ENCODE measurements at places on chromosomes 3 and 15. TPM values are rescaled to one million over a fixed set of nuclear protein-coding genes. Genes with fewer than 3 reads are reported as not detected.

CDHR4 gene
- not detected for total RNA-seq

ISLR2 gene
- 1.9 TPM for total RNA-seq

MUC4 gene
- not detected for total RNA-seq

DNA sequence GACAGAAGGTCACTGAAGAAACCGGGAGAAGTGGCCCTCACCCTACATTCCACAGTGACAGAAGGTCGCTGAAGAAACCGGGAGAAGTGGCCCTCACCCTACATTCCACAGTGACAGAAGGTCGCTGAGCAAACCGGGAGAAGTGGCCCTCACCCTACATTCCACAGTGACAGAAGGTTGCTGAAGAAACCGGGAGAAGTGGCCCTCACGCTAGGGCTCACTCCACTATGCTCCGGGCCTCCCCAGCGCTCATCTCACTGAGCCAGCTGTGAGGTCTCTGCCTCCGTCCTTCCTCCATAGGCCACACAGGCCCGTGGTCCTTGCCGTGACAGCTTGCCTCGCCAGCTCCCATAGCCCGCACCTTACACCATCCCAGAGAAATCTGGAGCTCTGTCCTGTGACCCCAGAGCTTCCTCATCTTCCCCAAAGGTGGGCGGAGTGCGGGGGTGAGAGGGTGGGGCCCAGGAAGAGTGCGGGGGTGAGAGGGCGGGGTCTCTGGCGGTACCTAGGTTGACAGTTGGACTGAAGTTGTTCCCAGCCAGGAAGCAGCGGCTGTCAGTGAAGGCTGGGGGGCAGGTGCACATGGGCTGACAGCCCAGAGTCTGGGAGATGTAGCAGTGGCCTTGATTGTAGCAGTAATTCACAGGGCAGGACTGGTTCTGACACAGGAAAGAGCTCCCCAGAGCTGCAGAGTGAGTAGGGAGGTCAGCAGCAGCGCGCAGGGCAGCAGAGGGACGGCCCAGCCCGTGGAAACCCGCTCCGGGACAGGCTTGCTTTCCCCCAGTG is 32.0 kb downstream of the MUC20 start:
- H3K27me3 ChIP-seq, result peaks cover 44% of the 10 kb centered on the region
- no peaks in the 10 kb centered on the region for H3K36me3 ChIP-seq
- no peak overlapping the region for H3K27ac ChIP-seq

DNA sequence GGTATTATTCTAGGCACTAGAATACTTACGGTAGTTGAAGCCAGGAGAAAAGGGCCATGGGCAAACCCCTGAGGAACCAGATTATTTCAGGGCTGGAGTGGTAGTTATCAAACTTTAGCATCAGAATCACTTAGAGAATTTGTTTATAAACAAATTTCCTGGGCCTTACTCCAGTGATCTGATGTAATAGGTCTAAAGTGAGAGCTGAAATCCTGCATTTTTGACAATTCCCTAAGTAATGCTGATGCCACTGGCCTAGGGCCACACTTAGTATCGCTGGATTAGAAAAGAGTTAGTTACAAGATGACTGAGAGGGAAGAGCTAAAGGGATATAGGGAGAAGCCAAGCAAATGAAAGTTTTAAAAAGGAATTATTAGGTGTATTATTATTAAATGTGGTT is 412.5 kb upstream of the THRB start:
- H3K4me1 ChIP-seq, result no peaks in the 10 kb centered on the region
- H3K27ac ChIP-seq, result no peak overlapping the region
- no peak overlapping the region for H3K4me3 ChIP-seq
- no peaks in the 10 kb centered on the region for H3K36me3 ChIP-seq
- H3K27me3 ChIP-seq, result no peaks in the 10 kb centered on the region

DNA sequence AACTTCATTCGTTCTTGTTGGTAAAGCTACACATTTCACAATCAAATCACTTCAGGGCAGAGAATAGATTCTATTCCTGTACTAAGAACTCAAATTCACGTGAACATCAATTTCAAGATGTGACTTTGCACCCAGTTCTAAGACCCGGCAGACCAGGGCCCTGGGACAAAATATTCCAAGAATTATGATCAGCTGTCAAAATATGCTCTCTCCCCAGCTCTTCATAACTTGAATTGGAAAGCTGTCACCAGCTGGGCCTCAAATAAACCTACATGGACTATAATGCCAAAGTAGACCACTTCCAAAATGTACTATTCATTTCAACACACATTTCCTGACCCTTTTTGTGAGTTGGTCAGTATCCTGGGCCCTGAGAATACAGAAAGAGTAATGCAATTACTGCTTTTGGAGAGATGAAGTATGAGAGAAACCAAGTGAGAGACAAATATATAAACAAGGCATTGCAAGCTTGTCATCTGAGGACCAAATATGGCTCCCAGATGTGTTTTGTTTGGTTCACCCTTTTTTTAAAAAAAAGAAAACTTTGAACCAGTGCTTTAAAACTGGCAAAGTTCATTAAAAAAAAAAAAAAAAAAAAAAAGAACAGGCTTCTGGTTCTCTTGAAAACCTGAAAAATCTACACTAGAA is 14.9 kb downstream of the MAGI1 start:
- H3K27me3 ChIP-seq, result no peaks in the 10 kb centered on the region
- no peak overlapping the region for H3K4me3 ChIP-seq
- no peaks in the 10 kb centered on the region for H3K36me3 ChIP-seq
- H3K27ac ChIP-seq, result no peak overlapping the region

DNA sequence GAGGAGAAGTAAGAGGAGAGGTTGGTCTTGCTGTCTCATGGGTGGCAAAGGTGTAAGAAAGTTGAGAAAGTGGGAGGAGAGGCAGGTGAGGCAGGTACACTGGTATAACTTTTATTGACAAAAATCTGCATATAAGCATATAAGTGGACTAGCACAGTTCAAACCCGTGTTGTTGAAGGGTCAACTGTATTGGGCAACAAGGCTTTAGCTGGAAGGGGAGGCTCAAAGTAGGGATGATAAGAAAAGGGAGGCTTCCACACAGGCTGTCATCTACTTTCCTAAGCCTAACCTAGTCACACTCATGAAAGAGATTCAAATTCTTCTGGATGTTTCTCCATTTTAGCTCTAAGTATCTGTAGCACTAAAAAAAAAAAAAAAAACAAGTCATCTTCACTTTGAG is 188.1 kb upstream of the SEMA6D start:
- H3K27me3 ChIP-seq, result no peaks in the 10 kb centered on the region
- H3K27ac ChIP-seq, result no peak overlapping the region
- no peak overlapping the region for H3K4me3 ChIP-seq
- no peaks in the 10 kb centered on the region for H3K36me3 ChIP-seq

DNA sequence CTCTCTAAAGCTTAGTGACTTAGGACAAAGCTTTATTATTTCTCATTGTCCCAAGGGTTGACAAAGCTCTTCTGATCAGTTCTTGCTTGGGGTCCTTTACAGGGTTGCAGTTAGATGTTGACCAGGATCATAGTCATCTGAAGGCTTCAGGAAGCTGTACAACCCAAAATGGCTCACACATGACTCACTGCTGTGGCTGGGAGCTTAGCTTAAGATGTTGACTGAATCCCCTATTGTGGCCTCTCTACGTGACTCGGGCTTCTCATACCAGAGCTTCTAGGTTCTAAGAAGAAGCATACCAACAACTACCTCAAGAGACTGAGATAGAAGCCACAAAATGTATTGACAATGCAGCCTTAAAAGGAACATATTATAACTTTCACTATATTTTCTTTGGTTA is 569.6 kb upstream of the ROBO2 start:
- H3K4me1 ChIP-seq, result no peaks in the 10 kb centered on the region
- no peaks in the 10 kb centered on the region for H3K27me3 ChIP-seq
- H3K27ac ChIP-seq, result no peak overlapping the region
- DNase-seq, result no peak
- no peak overlapping the region for H3K4me3 ChIP-seq

GRCh38 chr3:42377681-42378080 is 32.7 kb downstream of the LYZL4 start:
- H3K36me3 ChIP-seq, result no peaks in the 10 kb centered on the region
- no peaks in the 10 kb centered on the region for H3K27me3 ChIP-seq
- no peak for DNase-seq
- no peak overlapping the region for H3K27ac ChIP-seq

DNA sequence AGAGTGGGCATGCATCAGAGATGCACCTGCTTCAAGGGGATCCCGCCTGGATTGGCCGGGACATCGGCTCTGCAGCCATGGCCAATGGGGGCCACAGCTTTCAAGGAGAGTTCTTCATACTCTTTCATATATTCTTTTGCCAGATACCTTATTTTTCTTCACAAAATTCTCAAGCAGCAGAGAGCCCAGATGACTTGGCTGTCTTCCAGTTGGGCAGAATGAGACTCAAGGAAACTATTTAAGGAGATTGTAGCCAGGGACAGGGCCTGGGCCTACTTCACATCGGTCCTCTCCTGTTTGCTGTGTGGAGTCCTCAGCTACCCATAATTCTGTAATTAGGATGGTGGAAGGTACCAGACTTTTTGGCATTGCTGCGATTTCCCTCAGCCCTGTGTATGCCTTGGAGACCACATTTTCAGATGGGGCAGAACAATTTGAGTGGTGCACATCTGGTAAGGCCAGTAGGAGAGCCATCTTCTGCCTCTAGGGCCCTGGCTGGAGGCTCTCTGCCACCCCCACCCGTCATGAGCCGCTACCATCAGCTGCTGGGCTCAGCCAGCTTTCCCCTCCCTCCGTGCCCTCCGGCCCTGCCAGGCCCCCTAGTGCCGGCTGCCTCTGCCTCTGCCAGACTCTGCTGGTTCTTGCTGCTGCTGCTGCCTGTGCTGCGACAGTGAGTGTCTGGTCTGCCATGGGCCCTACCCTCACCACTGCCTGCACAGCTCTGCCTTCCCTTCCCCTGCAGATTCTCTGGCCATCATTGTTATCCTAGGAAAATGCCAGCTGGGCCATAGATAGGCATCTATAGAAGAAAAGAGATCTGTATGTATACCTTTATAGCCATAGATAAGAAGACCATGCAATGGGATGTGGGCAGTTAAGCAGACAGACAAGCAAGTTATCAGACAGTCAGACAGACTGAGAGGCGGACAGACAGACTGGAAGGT is 6.7 kb downstream of the PLIN1 start:
- H3K36me3 ChIP-seq, result no peaks in the 10 kb centered on the region
- H3K4me1 ChIP-seq, result no peaks in the 10 kb centered on the region
- no peak overlapping the region for H3K4me3 ChIP-seq
- no peak overlapping the region for H3K27ac ChIP-seq

- H3K27me3 ChIP-seq, result no peaks in the 10 kb centered on the region
- DNase-seq, result peak; percentile 87
- peak overlapping the region; percentile 99 for H3K27ac ChIP-seq
- peaks cover 8% of the 10 kb centered on the region for H3K36me3 ChIP-seq
- peaks cover 52% of the 10 kb centered on the region for H3K4me1 ChIP-seq
Observed at GRCh38 chr3:160564949-160565441, 376 bp downstream of the KPNA4 start.

DNA sequence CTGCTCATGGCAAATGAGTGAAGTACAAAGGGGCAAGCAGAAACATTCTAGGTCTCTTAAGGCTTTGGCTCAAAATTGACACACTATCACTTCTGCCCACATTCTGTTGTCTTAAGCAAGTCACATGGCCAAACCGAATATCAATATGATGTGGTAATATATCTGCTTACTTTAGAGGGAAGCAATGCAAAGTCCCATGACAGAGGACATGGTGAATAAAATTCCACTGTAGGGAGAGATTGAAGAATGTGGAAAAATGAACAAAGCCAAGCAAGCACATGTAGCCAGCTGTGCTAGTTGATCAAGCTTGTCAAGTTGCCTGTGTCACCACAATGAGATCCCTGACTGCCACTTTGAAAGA is 11.2 kb upstream of the TBC1D5 start:
- no peaks in the 10 kb centered on the region for H3K27me3 ChIP-seq
- H3K36me3 ChIP-seq, result no peaks in the 10 kb centered on the region
- H3K27ac ChIP-seq, result peak overlapping the region; percentile 56
- H3K4me3 ChIP-seq, result no peak overlapping the region
- no peak for DNase-seq

DNA sequence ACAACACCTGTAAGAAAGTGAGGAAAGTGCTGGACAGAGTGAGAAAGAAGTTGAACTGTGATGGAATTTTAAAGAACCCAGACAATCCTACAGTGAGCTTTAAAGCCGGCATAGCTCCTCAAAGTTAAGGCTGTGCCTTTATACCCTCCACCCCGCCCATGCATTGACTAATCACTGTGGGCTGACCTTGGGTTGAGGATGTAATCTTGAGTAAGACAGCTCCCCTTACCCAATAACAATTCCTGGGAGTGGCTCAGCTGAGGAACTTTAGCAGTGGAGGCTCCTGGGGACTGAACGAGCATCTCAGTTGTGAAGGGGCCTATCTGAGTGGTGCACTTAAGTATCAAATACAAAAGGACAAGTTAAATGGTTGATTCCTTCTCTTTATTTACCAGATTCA is 35.7 kb upstream of the ZNF770 start:
- H3K36me3 ChIP-seq, result no peaks in the 10 kb centered on the region
- no peaks in the 10 kb centered on the region for H3K27me3 ChIP-seq
- H3K27ac ChIP-seq, result no peak overlapping the region
- H3K4me3 ChIP-seq, result no peak overlapping the region

Data from suprapubic skin (tissue), 4 donors.